Smooth muscle cell of the pulmonary artery (primary cell): ENCODE measurements at places on chromosomes 6 and 20. TPM values are rescaled to one million over a fixed set of nuclear protein-coding genes. Genes with fewer than 3 reads are reported as not detected.

RARS2 gene
- 34.3 and 42.2 TPM in 2 replicates for total RNA-seq

PTK6 gene
- total RNA-seq = 0.07 and 0.10 TPM in 2 replicates

PLCB4 gene
- 4.8 and 6.9 TPM in 2 replicates for total RNA-seq

IL20RA gene
- 0.07 and 0.20 TPM in 2 replicates for total RNA-seq

CRYBG1 gene
- total RNA-seq = 6.3 and 20.0 TPM in 2 replicates
